Heart left ventricle (tissue), 16 donors: ENCODE measurements at places on chromosomes 12 and 14. TPM values are rescaled to one million over a fixed set of nuclear protein-coding genes. Genes with fewer than 3 reads are reported as not detected.

IFNG-AS1 gene
- polyA plus RNA-seq, result 0.34 TPM

RPGRIP1 gene
- 0.14 TPM for polyA plus RNA-seq

LMNTD1 gene
- polyA plus RNA-seq, result not detected

TPPP2 gene
- polyA plus RNA-seq, result 0.96 TPM

SOAT2 gene
- polyA plus RNA-seq, result not detected

MTA1 gene
- 191 TPM for polyA plus RNA-seq

PAX9 gene
- polyA plus RNA-seq, result not detected

ADAM20 gene
- polyA plus RNA-seq, result 0.19 TPM

BCL11B gene
- polyA plus RNA-seq, result 0.04 TPM

GLT8D2 gene
- 4.9 TPM for polyA plus RNA-seq

AMIGO2 gene
- polyA plus RNA-seq, result 1.5 TPM

OAS1 gene
- polyA plus RNA-seq, result 4.1 TPM

PTHLH gene
- polyA plus RNA-seq, result 0.53 TPM

BCAT1 gene
- 2.4 TPM for polyA plus RNA-seq

SLC17A8 gene
- not detected for polyA plus RNA-seq

OTOGL gene
- 0.06 TPM for polyA plus RNA-seq

ERP27 gene
- 0.15 TPM for polyA plus RNA-seq

AQP2 gene
- not detected for polyA plus RNA-seq

EGLN3 gene
- 69.8 TPM for polyA plus RNA-seq
